ENCODE measurements at places on chromosomes 2 and 18. TPM values are rescaled to one million over a fixed set of nuclear protein-coding genes. Genes with fewer than 3 reads are reported as not detected.

Gene ID2
- 31.4 TPM for total RNA-seq

- DNase-seq: no peak
Observed at GRCh38 chr2:69436596-69436937, 668 bp downstream of the NFU1 start.

Gene CTIF
- total RNA-seq: 18.0 TPM

- DNase-seq: no peak
Observed at GRCh38 chr18:61471541-61471940, 138.3 kb downstream of the CDH20 start.

Gene FSIP2
- total RNA-seq: 0.05 TPM

Gene ATOH8
- total RNA-seq: 58.4 TPM

DNA sequence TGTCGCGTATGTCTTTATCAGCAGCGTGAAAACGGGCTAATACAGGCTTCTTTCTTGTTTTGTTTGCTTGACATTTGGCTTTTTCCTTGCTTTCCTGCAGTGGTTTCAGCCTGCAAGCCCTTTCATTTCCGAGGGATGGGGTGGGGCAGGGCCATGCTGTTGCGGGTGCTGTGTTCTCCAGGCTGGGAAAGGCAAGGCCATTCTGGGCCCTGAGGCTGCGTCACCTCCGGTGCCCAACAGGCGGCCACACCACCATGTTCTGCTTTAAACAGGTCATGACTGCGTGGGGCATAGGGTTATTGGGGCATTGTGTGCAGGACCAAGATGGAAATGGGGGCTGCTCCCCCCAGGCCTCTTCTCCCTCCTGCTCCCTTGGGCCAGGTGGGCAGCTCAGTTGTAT lies 38.6 kb upstream of the PLB1 start:
- no peak for DNase-seq

- DNase-seq: no peak
Observed at GRCh38 chr2:10224734-10225133, 78.0 kb upstream of the HPCAL1 start.

Gene NT5C1B
- not detected for total RNA-seq

- no peak for DNase-seq
Observed at GRCh38 chr18:2036086-2036485, 535.2 kb downstream of the METTL4 start.

DNA sequence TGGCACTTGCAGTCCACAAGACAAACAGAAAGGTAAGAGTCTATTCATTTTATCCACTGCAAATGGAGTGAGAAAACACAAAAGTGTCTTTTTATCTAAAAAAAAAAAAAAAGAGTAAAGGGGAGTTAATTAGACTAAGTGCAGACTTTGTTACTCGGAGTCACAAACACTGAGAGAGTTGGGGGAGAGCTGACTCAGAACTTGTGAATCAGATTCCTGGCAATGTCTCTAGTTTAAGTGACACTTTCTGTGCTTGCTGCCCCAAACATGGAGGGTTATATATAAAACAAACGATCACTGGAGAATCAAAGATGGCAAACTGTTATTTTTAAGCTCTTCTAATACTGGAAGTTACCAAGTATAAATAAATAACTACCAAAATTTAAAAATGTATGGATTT lies 505.8 kb upstream of the NRP2 start:
- no peak for DNase-seq

GRCh38 chr2:119487434-119488244 lies 36.6 kb downstream of the SCTR start:
- DNase-seq: no peak

DNA sequence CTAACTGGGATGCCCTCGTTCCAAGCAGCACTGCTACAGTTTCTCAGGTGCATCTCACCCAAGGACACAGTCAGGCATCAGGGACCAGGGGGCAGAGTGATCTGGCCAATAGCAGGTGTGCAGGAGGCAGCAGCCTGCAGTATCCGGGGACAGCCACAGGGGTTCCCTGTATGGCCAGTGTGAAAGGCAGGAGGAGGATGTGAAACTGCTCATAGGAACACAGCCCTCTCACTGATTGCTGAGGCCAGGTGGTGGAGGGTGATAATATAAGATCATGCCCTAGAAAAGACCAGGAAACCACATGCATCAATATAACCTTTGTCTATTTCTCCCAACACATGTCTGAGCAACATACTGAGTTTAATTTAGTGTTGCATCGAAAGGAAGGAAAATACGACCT lies 112.7 kb upstream of the TACR1 start:
- DNase-seq: no peak

Gene GALR1
- not detected for total RNA-seq

DNA sequence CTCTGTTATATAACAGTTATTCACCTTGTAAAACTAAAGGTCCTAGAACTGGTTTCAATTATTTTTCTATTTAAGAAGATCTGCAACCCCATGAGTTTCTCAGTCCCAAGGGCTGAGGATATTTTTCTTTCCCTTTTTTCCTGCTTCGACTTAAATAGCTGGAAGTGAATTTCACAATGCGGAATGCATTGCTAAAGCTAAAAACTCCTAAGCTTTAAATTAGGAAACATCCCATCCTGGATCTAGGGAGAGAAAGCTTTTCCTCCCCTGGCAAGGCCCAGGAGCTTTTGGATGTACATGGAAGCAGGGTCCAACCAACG lies 1.4 kb downstream of the RFX8 start:
- no peak for DNase-seq

- DNase-seq: no peak
Observed at GRCh38 chr2:195473862-195474261, 183.2 kb upstream of the SLC39A10 start.

GRCh38 chr2:196239622-196240587 lies 68.5 kb upstream of the STK17B start:
- peak; percentile 95 for DNase-seq

DNA sequence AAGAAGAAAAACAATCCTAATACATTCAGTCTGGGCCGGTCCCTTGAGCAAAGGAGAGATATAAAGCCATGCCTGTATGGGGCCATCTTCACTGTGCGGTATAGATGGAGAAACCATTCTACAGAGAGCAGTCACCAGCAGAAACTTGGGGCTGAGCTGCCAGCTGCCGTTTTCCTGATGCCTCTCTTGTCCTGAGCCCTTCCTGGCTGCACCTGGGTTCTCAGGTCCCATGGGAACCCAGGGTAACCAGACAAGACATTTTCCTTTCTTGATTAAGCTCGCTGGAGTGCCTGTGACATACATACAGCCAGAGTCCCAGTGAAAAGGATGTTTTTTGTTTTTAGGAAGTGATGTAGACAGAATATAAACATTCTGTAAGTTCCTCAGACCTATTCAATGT lies 5.3 kb upstream of the METTL21A start:
- DNase-seq: no peak

- no peak for DNase-seq
Observed at GRCh38 chr2:143505542-143505941, 376.3 kb downstream of the ARHGAP15 start.
